ENCODE measurements at places on chromosomes 7 and 10. TPM values are rescaled to one million over a fixed set of nuclear protein-coding genes. Genes with fewer than 3 reads are reported as not detected.

RPEL1 gene
- 0.15 TPM for total RNA-seq

CLDN4 gene
- total RNA-seq = not detected

IKZF1 gene
- total RNA-seq = not detected

FBXL13 gene
- total RNA-seq = 2.0 TPM

PMS2 gene
- 30.0 TPM for total RNA-seq

KCNH2 gene
- total RNA-seq = not detected

SLC26A3 gene
- not detected for total RNA-seq

NPTX2 gene
- 6.5 TPM for total RNA-seq

HIP1 gene
- total RNA-seq = 44.7 TPM

MMS19 gene
- total RNA-seq = 78.3 TPM

TMEM236 gene
- 0.77 TPM for total RNA-seq

OR9A2 gene
- 0.34 TPM for total RNA-seq

TAS2R4 gene
- 1.4 TPM for total RNA-seq

ELMO1 gene
- 0.33 TPM for total RNA-seq

EXOC6 gene
- total RNA-seq = 9.6 TPM

SLC39A12 gene
- total RNA-seq = 0.67 TPM

AKR1C4 gene
- not detected for total RNA-seq

ZNF716 gene
- total RNA-seq = not detected

VCL gene
- 61.6 TPM for total RNA-seq

ABCA13 gene
- total RNA-seq = 1.2 TPM

KNDC1 gene
- total RNA-seq = under 0.01 TPM

FMC1 gene
- total RNA-seq = 20.7 TPM

OR2A5 gene
- total RNA-seq = not detected

AGFG2 gene
- 10.2 TPM for total RNA-seq

ANAPC16 gene
- 53.1 TPM for total RNA-seq

PAX2 gene
- not detected for total RNA-seq

VGF gene
- total RNA-seq = 183 TPM

NUTM2E gene
- total RNA-seq = under 0.01 TPM

TMEM139 gene
- 0.36 TPM for total RNA-seq

Measured in melanocyte of skin (primary cell).